Uterus (tissue), 4 donors: ENCODE measurements at places on chromosomes 12 and 14.

DNA sequence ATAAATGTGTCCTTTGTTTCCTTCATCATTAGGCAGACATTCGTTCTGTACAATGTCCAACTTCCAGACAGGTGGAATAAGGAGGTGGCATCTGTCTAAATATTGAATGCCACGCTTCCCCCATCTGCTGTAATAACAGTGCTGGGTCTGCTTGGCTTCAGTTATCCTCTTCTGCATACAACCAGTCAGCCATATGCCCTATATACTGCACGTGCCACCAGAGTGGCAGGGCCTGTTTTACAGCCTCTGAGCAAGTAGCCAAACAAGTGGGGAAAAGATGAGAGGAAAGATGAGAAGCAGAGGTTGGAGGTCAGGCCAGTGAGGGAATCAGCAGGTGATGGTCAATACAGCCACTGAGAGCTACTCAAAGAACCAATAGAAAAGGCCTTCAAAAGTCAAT lies 55.4 kb downstream of the OTX2 start:
- H3K36me3 ChIP-seq = no peaks in the 10 kb centered on the region
- no peak overlapping the region for H3K27ac ChIP-seq
- no peaks in the 10 kb centered on the region for H3K4me1 ChIP-seq

- no peaks in the 10 kb centered on the region for H3K4me1 ChIP-seq
- no peak overlapping the region for H3K27ac ChIP-seq
- H3K27me3 ChIP-seq = no peaks in the 10 kb centered on the region
- H3K4me3 ChIP-seq = no peak overlapping the region
- H3K36me3 ChIP-seq = no peaks in the 10 kb centered on the region
These were observed 365.4 kb downstream of the AEBP2 start for GRCh38 chr12:19804737-19805136.

DNA sequence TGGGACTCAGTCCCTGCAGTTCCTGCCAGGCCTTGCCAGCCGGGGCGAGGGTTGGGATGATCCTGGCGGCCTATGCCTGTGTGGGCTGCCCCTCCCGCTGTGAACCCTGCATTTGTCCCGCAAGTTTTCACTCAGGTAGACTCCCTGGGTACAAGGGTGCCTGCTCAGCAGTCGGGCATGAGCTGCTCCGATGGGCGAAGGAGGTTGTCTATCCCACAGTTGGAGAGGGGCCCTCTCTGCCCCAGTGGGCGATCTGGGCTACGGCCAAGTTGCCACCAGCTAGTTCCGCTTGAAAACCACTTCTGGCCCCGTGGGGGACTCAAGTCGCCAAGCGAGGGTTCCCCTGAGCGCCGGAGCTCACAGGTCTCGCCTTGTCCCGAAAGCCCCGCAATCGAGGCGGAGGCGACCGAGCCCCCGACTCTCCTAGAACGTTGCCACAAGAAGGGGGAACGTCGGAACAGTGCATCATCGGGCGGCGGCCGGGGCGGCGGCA lies 365 bp upstream of the TPI1 start:
- no peaks in the 10 kb centered on the region for H3K27me3 ChIP-seq
- H3K27ac ChIP-seq = peak overlapping the region; percentile 97
- DNase-seq = no peak
- no peaks in the 10 kb centered on the region for H3K36me3 ChIP-seq

DNA sequence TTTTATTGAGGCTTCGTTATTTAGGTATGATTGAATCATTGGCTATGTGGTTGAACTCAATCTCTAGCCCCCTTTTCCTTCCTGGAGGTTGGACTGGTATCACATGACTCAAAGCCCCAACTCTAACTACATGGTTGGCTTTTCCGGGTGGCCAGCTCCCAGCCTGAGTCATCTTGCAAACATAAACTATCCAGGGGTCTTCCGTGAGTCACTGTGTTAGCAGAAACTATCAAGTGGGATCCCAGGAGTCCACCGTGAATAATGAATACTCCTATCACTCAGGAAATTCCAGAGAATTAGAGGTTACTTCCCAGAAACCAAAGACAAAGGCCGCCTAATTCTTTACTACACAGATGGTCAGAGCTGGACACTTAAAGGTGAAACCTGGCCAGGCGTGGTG lies 19.7 kb upstream of the PLEKHD1 start:
- H3K4me1 ChIP-seq = no peaks in the 10 kb centered on the region
- no peaks in the 10 kb centered on the region for H3K36me3 ChIP-seq
- H3K4me3 ChIP-seq = no peak overlapping the region
- H3K27ac ChIP-seq = no peak overlapping the region

DNA sequence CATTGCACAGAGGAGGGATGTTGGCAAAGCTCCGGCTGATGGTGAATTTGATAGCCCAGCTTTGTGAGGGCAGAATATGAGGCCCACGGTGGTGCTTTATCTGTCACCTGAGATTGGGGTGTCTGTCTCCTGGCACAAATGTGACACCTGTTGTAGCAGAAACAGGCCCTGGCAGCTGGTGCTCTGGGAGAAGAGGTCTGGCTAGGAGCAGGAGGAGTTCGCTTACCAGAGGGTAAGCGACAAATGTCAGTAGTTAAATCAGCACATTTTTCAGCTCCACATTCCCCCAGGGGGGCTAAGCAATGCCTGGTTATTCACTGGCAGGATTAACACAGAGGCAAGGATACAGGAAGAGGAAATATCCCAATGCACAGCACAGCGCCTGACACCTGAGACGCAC lies 71.1 kb downstream of the B4GALNT3 start:
- H3K4me1 ChIP-seq = no peaks in the 10 kb centered on the region
- H3K4me3 ChIP-seq = no peak overlapping the region
- H3K27me3 ChIP-seq = no peaks in the 10 kb centered on the region
- no peak overlapping the region for H3K27ac ChIP-seq

DNA sequence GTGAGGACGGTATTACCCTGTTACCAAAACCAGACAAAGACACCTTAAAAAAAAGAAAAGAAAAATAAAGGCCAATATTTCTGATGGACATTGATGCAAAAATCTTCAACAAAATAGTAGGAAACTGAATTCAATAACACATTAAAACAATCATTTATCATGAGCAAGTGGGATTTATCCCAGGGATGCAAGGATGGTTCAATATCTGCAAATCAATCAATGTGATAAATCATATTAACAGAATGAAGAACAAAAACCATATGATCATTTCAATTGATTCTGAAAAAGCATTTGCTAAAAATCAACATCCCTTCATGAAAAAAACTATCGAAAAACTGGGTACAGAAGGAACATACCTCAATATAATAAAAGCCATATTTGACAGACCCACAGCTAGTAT lies 32.3 kb upstream of the ATP2B1 start:
- no peaks in the 10 kb centered on the region for H3K27me3 ChIP-seq
- DNase-seq = no peak
- no peak overlapping the region for H3K27ac ChIP-seq
- no peaks in the 10 kb centered on the region for H3K4me1 ChIP-seq
- H3K4me3 ChIP-seq = no peak overlapping the region
